ENCODE measurements at places on chromosomes 11 and 22.

- DNase-seq = no peak
Observed at GRCh38 chr11:64656862-64657261, 65.8 kb downstream of the SLC22A12 start.

GRCh38 chr22:40982482-40983385 is 31.6 kb downstream of the RBX1 start:
- no peak for DNase-seq

- no peak for DNase-seq
Observed at GRCh38 chr11:61145228-61146005, 15.8 kb downstream of the VPS37C start.

- no peak for DNase-seq
Observed at GRCh38 chr11:17383461-17383860, 5.0 kb downstream of the KCNJ11 start.

DNA sequence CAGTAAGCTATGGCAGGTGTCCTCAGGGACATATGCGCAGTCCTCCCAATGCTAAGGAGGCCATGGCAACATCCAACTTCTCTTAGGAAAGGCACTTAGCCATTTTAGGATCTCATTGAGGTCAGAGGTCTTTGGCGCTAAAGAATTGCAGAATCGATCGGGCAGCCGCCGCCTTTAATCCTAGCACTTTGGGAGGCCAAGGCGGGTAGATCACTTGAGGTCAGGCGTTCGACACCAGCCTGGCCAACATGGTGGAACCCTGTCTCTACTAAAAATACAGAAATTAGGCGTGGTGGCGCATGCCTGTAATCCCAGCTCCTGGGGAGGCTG is 1.2 kb upstream of the CHID1 start:
- no peak for DNase-seq

DNA sequence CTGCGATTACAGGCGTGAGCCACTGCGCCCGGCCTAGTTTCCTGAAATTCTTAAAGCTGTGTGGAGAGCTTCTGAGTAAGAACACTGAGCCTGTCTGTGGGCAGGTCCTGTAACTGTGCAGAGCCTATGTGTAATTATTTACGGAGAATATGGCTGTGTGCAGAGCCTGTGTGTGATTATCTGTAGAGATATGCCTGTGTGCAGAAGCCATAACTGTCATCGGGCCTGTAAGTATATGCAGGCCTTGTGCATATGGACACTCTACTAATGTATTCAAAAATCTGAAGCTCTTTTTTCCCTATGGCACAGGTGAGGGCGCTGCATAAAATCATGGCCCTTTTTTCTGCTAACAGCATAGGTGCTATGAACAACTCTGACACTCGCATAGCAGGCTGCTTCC is at the start of gene OR52B6:
TSS of gene OR52B6 (plus strand) at position 301 of the 400 bp plus-strand sequence. CDS start at position 301, 0 bp downstream.
- no peak for DNase-seq

GRCh38 chr11:34924714-34925113 is 8.3 kb downstream of the PDHX start:
- DNase-seq = no peak

DNA sequence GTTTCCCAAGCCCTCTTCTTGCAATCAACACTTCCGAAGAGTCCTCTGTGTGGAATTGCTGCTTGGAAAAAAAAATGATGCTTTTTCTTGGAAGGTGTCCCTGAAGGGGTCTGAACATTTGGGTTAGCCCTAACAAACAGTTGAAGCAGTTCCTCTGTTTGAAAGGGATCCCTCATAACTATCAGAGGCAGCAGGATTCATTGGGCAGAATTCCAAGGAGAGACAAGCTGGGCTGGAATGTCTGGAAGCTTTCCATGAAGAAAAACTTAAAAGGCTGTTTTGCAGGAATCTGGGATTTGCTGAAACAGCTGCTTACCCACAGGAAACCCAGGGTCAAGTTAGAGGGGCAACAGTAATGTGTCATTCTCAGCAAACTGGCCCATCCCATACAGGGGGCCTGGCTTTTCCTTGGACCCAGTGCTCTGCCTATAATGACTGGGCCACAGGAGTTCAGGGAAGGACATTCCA is 3.1 kb downstream of the CSNK2A3 start:
- DNase-seq = peak; percentile 90

DNA sequence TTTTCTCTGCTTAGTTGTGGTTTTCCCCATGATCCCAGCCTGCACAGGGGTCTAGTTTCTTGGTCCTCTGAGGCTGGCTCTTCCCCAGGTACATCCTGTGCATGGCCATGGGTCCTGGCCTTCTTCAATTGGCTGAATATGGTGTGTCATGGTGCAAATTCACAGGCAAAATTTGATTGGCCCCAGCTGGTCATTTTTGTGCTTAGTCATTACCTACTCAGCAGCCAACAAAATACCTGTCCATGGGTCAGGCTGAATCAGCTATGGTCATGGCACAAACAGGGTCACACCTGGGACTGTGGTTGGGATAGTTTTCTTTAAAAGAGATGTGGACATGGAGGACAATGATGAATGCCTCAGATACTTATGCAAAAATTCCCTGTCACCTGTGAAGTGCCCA is 85.7 kb downstream of the CSNK2A3 start:
- no peak for DNase-seq

- DNase-seq = no peak
Observed at GRCh38 chr11:58745705-58746364, 14.1 kb upstream of the GLYAT start.

DNA sequence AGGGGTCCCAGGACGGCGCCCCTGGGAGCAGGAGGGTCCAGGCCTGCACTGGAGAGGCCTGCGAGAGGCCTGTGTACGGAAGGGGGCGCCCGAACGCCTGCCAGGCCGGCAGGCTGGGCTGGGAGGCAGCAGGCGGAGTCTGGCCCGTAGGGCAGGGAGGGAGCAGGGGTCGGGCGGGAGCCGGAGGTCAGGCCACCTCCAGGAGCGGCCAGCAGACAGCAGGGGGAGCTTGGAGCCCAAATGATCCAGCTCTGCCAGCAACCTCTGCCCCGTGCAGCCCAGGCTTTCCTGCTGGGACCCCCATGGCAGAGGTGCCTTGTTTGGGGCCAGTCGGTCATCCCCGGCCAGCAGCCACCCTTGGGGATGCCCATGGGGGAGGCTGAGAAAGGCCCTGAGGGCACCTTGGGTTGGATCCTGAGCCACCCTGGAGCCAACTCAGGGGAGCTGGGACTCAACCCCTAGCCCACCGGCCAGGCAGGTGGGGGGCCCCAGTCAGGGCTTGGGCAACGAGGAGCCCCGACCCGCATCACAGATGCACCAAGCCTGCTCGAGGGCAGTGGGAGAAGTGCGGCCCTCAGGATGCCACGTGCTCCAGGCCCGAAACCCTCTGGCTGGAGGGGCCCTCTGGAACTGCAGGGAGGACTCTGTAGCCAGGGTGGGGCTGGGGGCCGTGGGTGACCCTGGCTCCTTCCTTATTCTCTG is 9.6 kb upstream of the SYT8 start:
- peak; percentile 46 for DNase-seq

- no peak for DNase-seq
Observed at GRCh38 chr11:134638796-134639430, 226.9 kb upstream of the B3GAT1 start.

DNA sequence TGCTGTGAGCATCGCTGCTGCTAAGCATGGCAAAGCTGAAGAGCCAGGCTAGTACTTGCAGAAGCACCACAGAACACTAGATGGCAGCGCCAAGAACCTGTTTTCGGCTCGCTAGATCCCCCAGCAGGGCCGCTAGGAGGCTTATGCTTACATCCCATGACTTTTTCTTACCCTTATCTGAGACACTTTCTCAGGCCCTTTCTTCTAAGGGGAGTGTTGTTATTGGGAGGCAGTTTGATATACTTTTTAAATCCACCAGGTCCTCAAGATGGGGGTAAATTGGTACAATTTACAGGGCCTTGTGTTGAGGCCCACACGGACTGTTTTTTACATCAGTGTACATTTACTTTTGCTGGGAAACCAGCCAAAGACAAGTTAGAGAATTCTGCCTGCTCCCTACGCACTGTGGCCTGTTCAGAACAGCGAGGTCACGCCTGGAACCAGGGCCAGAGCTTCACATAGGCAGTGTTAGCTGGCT is 4.0 kb downstream of the TRIM6 start:
- peak; percentile 93 for DNase-seq

DNA sequence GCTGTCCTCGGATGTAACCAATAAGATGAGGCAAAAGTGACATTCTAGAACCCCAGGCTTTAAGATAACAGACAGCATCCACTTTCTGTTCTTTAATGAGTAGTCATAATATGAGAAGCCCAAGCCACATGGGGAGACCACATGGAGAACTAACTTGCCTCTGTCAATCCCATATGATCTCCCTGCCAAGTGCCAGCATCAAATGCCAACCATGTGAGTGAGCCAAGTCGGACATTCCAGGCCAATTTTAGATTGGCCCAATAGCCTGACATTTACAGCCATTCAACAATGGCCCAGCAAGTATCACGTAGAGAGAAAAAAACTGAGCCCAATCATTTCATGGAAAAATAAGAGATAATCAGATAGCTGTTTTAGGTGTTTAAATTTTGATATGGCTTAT is 2048.3 kb upstream of the RAG2 start:
- DNase-seq = no peak

- no peak for DNase-seq
Observed at GRCh38 chr22:29204455-29205183, 1.1 kb upstream of the EMID1 start.

- no peak for DNase-seq
Observed at GRCh38 chr11:125679837-125680236, 810 bp downstream of the ACRV1 start.

GRCh38 chr11:94583213-94583865 is 16.2 kb downstream of the PIWIL4 start:
- no peak for DNase-seq

Data from fibroblast of villous mesenchyme (primary cell).